ENCODE measurements at places on chromosomes 6 and 20. TPM values are rescaled to one million over a fixed set of nuclear protein-coding genes. Genes with fewer than 3 reads are reported as not detected.

- DNase-seq, result no peak
These were observed 44.1 kb downstream of the SNX9 start for GRCh38 chr6:157867155-157867559.

GRCh38 chr20:57398231-57398821 is 7.1 kb downstream of the RBM38 start:
- DNase-seq, result peak; percentile 85

GRCh38 chr20:33992145-33992922 is 1.4 kb upstream of the RALY start:
- DNase-seq, result no peak

GRCh38 chr20:64261138-64261537 is 5.6 kb downstream of the PCMTD2 start:
- peak; percentile 75 for DNase-seq

DNA sequence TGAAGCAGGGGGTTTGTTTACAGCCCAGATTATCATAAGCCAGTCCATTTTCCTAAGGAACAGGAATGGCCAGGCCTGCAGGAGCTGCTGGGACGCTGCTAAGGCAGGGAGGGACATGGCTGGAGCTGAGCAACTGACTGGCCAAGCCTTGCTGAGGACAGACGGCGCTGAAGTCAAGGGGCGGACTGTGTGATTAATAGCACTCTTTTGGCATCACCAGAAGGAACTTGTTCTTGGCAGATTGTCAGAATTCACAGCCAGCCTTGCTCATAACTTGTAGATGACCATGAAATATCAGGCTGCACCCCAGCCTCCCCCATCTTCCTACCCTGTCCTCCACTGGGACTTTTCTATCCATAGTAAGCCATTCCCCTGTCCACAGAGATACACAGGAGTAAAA is 218.8 kb upstream of the RNF24 start:
- DNase-seq, result peak; percentile 53

DNA sequence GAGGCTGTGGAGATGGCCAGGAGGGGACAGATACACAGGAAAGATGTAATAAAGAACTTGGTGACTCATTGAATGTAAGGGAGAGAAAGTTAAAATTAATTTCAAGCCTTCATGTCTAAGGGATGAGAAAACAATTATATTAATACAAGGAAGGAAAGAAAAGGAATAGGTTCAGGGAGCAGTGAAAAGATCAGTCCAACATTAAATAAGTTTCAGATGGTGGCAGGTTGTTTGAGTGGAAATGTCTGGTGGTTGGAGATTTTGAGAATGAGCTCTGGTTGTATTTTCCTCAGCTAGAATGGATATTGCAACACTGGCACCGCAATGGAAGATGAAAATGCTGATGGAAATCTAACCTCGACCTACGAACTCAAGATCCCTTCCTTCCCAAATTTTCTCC is 304.3 kb downstream of the COL12A1 start:
- no peak for DNase-seq

CLDN20 gene
- total RNA-seq, result not detected

CAGE1 gene
- total RNA-seq, result not detected

GRCh38 chr6:148955441-148955840 is 208.6 kb downstream of the UST start:
- no peak for DNase-seq

- DNase-seq, result no peak
These were observed 108.6 kb downstream of the OPN5 start for GRCh38 chr6:47890326-47890875.

- DNase-seq, result no peak
These were observed 12.4 kb downstream of the KATNA1 start for GRCh38 chr6:149636124-149636523.

Measured in ovary (tissue), 10 donors.